Foreskin fibroblast (primary cell): ENCODE measurements at places on chromosomes 7 and 10.

GRCh38 chr10:117164592-117165537 is 26.8 kb upstream of the VAX1 start:
- no peak for DNase-seq

DNA sequence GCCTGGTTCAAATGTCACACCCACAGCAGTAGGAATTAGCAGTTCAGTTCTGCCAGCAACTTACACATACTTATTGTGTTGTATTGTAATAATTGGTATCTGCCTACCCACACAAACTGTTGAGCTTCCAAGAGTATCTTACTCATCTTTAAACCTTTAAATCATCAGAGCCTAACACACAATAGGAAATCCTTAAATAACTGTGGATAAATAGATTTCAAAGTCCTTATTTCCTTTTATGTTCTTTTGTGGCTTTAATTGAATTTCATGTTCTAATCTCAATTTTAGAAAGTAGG is 3.9 kb downstream of the CASD1 start:
- no peak for DNase-seq

DNA sequence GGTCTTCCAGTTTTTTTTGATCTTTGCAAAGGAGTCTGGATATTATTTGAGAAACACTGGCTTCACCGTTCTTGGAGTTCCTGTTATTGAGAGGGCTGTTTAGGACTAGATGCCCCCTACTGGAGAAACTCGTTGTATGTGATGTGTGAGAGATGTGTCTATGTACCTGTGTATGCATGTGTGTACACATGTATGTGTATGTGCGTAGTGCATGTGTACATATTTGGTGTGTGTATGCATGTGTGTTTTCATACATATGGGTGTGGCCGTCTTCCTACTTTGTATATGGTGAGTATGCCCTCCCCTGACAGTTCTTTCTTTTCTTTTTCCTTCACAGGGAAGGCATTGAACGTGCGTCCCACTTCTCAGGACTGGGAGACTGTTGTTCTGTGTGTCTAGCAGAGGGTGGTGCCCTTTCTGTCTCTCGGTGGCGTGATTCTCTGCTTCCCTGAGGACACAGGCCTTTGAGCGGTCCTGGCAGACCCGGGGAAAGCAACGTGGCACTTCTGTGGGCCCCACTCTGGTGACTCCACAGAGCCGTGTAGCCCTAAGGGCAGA is 3.0 kb upstream of the CALHM3 start:
- peak; percentile 59 for DNase-seq

- DNase-seq = peak; percentile 16
These were observed 183.4 kb downstream of the PRKG1 start for GRCh38 chr10:51257511-51258248.

- DNase-seq = no peak
These were observed 86.9 kb downstream of the ZNF277 start for GRCh38 chr7:112293416-112293815.

GRCh38 chr10:71302874-71303568 is 16.0 kb upstream of the SLC29A3 start:
- no peak for DNase-seq

GRCh38 chr10:1651270-1651966 is 85.9 kb downstream of the ADARB2 start:
- no peak for DNase-seq

DNA sequence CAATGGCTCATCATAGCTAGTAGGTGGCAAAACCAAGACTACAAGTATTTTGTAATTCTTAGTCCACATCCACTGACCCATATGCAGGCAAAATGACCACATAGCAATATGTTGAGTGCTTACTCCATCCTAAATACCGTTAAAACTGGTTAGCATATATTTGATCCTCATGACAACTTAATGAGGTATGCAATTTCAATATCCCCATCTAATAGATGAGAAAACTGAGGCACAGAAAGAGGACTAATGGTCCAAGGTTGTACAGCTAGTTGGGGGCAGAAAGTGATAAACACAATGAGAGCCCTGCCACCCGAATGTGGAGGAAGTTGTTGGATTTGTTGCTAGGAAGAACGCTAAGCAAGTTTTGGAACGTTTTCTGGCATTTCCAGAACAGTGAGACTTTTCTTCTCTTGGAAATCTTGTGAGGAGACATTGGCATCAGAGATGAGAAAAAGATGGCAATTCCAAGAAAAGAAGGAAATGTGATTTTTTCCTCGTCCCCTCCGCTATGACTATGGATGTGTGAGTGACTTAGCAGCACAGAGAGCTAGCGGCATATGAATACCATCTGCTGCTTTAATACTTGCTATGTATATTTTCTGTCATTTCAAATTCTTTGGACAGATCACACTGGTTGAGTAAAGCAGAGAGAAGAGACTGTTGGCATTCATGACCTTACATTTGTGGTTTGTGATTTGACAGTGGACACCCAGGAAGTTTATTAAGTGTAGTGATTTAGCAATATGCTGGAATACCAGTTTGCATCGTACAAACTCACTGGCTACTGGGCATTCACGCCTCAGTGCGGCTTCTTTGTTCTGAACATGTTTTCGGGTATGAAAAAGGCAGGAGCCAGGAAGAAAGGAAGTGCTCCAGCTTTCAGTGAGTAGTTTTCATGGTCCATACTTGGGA is 51.5 kb downstream of the NRCAM start:
- peak; percentile 43 for DNase-seq

DNA sequence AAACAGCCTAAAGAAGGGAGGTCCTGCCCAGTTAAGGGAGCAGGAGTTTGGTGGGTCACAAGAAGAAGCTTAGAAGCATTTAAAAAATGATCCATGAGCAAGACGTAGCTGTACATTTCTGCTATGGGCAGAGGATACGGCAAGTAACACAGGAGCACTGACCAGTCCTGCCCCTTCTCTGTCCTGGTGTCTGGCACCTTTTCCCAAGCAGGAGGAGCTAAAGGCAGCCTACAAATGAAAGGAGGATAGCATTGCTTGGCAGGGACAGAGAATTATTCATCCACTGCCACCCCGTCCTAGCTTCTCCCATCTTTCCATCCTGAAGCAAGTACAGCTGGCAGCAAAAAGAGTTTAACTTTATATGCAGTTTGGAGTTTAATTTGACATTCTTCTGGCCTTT is 1077.6 kb downstream of the TYW1 start:
- no peak for DNase-seq

GRCh38 chr7:30479202-30480120 is 877 bp upstream of the NOD1 start:
- DNase-seq = no peak

DNA sequence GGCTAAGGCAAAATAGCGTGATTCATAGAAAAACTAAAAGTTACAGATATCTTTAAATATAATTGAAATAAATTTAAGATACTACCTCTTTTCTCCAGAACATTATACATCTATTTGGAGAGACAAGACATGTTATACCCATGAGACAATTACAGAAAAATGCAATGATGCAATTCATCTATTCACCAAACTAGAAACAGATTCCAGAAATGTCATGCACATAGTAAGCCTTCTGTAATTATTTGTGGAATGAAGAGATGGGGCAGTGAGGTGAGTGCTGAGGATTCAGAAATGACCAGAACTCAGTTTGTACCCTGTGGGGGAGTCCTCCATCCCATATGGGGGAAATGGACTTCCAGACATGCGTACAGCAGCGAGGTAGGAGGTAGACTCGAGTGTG is 99.4 kb downstream of the MKX start:
- peak; percentile 37 for DNase-seq

DNA sequence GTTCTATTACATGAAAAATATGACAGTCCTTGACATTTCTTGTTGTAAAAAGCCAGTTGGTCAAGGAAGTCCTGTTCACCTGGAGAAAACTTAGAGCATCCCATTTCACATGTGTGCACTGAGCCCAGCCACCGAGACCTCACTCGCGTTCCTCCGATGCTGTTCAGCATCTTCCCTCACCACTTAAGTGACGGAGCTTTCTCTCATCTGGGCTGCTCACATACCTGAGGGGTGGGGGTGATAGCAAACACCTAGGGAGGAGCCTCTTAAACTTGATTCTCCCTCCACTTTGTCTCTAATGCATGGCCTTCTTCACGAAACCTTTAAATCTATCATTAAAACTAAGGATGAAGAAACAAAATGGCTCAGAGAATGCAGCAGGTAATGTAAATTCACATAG is 950.2 kb downstream of the GATA3 start:
- DNase-seq = no peak

DNA sequence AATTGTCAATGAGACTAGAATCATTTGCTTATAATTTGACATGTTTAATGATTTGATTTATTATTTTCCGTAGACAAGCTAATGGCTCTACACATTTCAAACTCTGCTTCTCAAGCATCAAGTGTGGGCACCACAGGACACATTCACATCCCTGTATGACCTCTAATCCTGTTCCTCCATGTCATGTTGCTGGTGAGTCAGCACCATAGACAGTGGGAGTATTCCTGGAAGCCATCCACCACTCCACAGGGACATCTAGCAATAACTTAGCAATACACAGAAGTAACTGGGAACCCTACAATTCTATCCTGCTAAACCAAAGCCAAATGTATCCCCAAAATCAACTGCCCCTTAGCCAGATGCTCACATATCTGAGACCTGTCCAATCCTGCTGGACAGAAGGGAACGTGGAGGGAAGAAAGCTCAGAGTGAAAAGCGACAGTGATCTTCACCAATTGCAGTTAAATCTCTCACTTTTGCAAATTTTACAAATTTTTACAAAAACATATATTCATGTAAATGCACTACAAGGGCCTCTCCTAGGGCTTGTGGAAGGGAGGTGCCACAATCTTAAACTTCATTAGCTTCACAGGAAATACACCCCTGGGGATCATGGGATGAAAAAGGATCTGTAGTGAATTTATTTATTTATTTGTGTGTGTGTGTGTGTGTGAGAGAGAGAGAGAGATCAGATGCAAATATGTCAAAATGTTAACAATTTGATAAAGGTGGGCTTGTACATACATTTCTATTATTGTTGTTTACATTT is 126.5 kb downstream of the GFRA1 start:
- DNase-seq = no peak

DNA sequence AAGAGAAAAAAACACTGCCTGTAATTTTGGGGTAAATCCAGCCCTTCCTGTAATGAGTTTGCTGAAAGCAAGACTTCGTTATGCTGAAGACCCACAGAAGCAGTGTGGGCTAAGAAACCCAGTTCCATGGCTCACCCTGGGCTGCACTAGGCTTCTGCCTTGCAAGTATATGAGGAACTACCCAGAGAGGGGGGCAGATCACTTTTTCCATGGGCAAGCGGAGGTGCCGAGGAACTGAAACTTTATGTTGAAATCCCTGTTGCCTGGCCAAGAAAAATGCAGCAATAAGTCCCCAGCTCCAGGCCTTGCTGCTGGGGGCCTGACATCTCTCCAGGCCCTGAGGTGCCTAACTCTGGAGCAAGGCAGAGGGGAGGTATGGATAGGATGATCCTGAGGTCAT is 8.5 kb downstream of the RASSF4 start:
- DNase-seq = no peak

DNA sequence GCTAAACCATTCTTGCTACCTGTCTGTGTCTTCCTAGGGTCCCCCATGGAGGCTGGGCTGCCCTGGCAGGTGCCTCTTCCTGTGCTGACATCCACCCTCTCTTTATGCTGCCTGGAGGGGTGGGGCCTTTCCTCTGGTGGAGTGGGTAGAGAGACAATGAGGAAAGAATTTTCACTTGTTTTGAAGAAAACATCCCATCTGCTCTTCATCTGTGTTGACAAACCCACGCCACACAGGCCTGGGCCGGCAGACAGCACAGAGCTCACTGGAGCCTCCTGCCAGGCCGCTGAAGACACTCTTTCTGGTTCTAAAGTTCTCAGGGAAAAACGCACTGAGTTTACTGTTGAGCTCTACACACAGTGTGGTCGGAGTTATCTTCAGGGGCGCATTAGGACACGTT is 328.2 kb downstream of the GLRX3 start:
- no peak for DNase-seq

GRCh38 chr10:3971713-3972112 is 186.7 kb upstream of the KLF6 start:
- no peak for DNase-seq

- DNase-seq = peak; percentile 46
These were observed 2.1 kb upstream of the IDE start for GRCh38 chr10:92575961-92576360.

DNA sequence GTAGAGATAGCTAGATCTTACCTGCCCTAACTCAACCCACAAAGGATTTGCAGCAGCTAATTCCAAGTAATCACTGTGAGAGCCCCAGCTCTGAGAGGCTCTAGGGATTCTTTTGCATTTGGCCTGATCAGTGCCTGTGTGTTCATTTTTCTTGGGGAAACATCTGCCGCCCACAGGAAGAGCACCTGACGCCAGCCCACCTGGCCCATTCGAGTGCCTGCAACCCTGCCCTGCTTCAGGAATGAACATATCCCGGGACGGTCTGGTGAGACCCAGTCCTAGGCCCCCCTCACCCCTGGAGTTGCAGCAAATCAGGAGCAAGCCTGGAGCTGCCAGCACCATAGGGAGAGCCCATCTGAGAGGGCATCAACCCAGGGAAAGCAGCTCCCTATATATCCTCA is 38.8 kb downstream of the GSDME start:
- no peak for DNase-seq

- DNase-seq = no peak
These were observed 30.6 kb downstream of the SUFU start for GRCh38 chr10:102534333-102534732.

GRCh38 chr10:29210266-29210868 is 78.5 kb upstream of the LYZL1 start:
- DNase-seq = no peak

GRCh38 chr7:64433590-64433989 is 119.8 kb downstream of the ZNF736 start:
- no peak for DNase-seq

- DNase-seq = no peak
These were observed 3.8 kb downstream of the WIPI2 start for GRCh38 chr7:5193880-5194279.

GRCh38 chr7:15015545-15016314 is 113.2 kb upstream of the DGKB start:
- peak; percentile 24 for DNase-seq
